ENCODE measurements at places on chromosomes 1 and 21.
A peak's percentile ranks its signal among the peaks of the same experiment; 100 is the strongest.

GRCh38 chr1:188872376-188872775, 1605.3 kb downstream of the BRINP3 start:
- no peak for DNase-seq

- DNase-seq: no peak
These were observed 486 bp upstream of the GJB3 start for GRCh38 chr1:34780528-34780927.

- no peak for DNase-seq
These were observed 33.3 kb upstream of the IRF2BP2 start for GRCh38 chr1:234643111-234643849.

GRCh38 chr1:60234776-60235175, 161.2 kb upstream of the C1orf87 start:
- no peak for DNase-seq

- DNase-seq: peak; percentile 3
These were observed 279.5 kb downstream of the ZNF326 start for GRCh38 chr1:90274376-90274775.

GRCh38 chr1:30379684-30380624, 343.4 kb downstream of the MATN1 start:
- DNase-seq: peak; percentile 60

- DNase-seq: no peak
These were observed 51.7 kb downstream of the TOR1AIP2 start for GRCh38 chr1:179825798-179826460.

- no peak for DNase-seq
These were observed 19.5 kb downstream of the DIO1 start for GRCh38 chr1:53913352-53914033.

- no peak for DNase-seq
These were observed 6.8 kb downstream of the TENT5B start for GRCh38 chr1:27005648-27006496.

GRCh38 chr1:205077934-205078311, 6.3 kb downstream of the TMEM81 start:
- no peak for DNase-seq

- DNase-seq: peak; percentile 22
These were observed 46.9 kb downstream of the IL23R start for GRCh38 chr1:67213164-67213563.

DNA sequence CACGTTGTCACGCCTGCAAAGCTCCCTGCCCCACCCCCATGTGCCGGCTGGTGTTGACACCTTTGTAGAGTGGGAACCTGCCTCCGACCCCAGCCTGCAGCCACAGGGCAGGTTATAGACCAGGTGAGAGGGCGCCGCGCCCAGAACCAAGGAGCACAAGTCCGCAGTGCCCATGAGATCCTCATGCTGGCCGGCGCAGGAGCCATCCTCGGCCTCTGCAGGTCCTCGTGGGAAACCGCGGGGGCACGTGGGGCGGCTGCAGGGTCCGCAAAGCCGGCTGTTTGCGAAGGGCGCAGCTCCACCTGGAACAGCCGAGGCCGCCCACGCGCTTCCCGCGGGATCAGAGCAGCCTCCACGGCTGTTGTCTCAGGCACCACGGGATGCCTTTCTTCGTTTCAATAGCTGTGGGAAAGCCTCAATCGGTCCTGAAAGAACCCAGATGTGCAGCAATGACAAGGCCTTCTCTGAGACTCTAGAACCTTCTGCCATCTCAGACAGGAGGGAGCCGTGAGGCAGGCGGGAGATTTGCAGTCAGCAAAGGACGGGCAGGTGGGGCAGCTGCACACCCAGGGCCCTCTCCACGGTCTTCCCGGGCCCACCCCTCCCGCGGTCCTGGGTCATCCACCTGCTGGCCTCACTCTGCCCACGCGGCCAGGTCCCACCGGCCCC, 29.9 kb downstream of the POFUT2 start:
- no peak for DNase-seq

GRCh38 chr21:27511233-27511632, 544.3 kb upstream of the ADAMTS5 start:
- no peak for DNase-seq

DNA sequence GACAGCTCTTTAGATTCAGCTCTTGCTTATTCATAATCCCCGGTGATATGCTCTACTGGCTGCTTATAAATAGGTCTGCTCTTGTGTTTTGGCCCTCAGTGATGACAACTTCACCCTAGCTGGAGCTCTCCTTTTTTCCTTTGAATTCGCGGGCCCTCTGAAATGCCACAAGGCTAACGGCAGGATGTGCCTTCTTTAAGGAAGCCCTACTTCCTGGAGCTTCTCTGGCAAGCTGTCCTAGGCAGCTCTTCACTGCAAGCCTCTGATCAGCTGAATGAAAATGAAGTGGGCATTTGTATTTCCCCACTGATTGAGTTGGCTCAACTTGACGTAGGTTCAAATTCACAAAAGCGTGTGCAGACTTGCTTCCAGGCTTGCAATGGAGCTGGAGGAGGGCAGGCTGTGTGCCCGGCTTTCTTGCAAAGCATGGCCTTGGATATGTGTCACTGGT, 22.2 kb downstream of the SGIP1 start:
- DNase-seq: no peak

- DNase-seq: no peak
These were observed 45.3 kb downstream of the CASZ1 start for GRCh38 chr1:10751160-10751559.

Measured in HCT116 (cell line).